ENCODE measurements at places on chromosomes 2 and 18. TPM values are rescaled to one million over a fixed set of nuclear protein-coding genes. Genes with fewer than 3 reads are reported as not detected.

Gene POTEI
- total RNA-seq = not detected

Gene STRADB
- 41.5 TPM for total RNA-seq

Gene PMAIP1
- total RNA-seq = 0.35 TPM

Gene TANK
- total RNA-seq = 30.1 TPM

Gene LYPD1
- total RNA-seq = 3.3 TPM

Gene TXNDC2
- not detected for total RNA-seq

Gene CCDC102B
- 8.1 TPM for total RNA-seq

Gene FBXO48
- 0.92 TPM for total RNA-seq

Gene RTKN
- total RNA-seq = 18.5 TPM

Gene PCARE
- 0.11 TPM for total RNA-seq

Gene AQP12A
- total RNA-seq = not detected

Gene LIMS2
- 207 TPM for total RNA-seq

Gene SKA1
- 0.13 TPM for total RNA-seq

Gene TMEM169
- total RNA-seq = 0.22 TPM

Gene EMX1
- not detected for total RNA-seq

Gene C2orf15
- not detected for total RNA-seq

Gene INHBB
- 2.8 TPM for total RNA-seq

Gene NTSR2
- total RNA-seq = not detected

Gene DSC1
- 10.0 TPM for total RNA-seq

Gene NFATC1
- total RNA-seq = 16.4 TPM

Gene GMCL1
- 5.7 TPM for total RNA-seq

Gene DSG4
- not detected for total RNA-seq

Gene GAL3ST2
- total RNA-seq = not detected

Gene PTGR3
- total RNA-seq = 33.7 TPM

Gene XDH
- not detected for total RNA-seq

Gene PRPF40A
- 36.3 TPM for total RNA-seq

Gene MOCOS
- total RNA-seq = 0.38 TPM

Gene SERPINB2
- total RNA-seq = not detected

Gene UGT1A5
- not detected for total RNA-seq

Gene TMEM198
- total RNA-seq = 1.8 TPM

Gene EIF4E2
- 45.9 TPM for total RNA-seq

Gene GPBAR1
- total RNA-seq = 1.2 TPM
